ENCODE measurements at places on chromosomes 1 and 21. TPM values are rescaled to one million over a fixed set of nuclear protein-coding genes. Genes with fewer than 3 reads are reported as not detected.

GRCh38 chr1:35569936-35570335, 3.2 kb upstream of the TFAP2E start:
- no peak for DNase-seq

DNA sequence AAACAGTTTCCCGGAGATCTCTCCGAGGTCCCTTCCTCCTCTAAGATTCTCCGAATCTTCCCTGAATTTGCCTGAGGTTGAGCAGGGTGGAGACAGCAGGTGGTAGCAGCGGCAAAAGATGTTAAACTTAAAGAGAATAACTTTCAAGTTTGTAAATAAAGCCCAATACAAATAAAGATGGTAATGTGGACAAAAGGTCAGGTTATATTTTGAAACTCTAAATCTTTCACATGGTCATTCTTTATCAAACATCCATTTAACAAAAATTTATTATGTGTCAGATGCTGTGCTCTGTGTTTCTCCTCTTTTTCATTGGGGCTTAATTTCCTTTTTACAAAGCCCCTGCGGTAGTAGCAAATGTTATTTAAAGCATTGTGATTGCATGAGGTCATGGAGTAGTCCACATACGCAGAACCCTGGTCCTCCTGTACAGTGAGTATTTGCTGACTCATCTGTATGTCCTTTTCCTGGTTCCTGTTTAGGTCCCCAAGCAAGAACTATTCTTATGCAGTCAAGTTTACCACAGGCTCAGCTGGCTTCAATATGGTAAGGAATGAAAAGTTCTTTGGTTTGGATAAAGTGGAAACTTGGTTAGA, 119.2 kb downstream of the ITSN1 start:
- DNase-seq = no peak

DNA sequence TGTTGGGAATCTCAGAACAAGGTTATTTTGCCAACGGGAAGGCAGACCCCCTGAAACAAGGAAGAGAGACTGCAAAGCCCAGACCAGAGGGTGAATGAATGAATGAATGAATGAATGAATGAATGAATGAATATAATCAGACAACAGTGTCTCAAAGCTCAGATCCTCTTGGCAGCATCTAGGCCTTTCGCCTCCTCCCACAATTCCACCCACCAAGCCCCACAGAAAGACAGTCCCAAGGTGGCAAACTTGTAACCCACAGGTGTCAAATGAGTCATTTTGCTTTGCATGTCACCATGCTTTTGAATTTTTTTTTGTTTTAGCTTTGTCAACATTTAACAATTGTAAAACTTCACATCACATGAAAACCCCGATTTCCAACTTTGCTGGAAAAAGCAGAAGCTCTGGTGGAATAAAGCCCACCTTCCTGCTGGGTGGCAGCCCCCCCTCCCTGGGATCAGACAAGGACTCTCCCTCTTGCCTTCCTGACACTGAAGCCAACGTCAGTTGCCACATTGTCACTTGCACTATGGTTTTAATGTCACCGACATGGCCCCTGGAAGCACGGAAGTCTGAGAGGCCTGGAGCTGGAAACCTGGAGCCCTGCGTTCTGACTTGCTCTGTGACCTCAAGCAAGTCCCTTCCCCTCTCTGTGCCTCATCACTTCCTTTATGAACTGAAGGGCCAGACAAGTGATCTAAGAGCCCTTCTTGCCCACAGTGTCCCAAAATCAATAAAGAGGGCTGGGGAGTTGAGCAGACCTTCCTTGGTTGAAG, 134.6 kb upstream of the RUNX3 start:
- DNase-seq = no peak

GRCh38 chr1:55363268-55363667, 148.1 kb upstream of the USP24 start:
- DNase-seq = no peak

GRCh38 chr21:26140164-26140579, 30.4 kb downstream of the APP start:
- no peak for DNase-seq

- no peak for DNase-seq
Observed at GRCh38 chr1:109307274-109308021, 637 bp upstream of the MYBPHL start.

DNA sequence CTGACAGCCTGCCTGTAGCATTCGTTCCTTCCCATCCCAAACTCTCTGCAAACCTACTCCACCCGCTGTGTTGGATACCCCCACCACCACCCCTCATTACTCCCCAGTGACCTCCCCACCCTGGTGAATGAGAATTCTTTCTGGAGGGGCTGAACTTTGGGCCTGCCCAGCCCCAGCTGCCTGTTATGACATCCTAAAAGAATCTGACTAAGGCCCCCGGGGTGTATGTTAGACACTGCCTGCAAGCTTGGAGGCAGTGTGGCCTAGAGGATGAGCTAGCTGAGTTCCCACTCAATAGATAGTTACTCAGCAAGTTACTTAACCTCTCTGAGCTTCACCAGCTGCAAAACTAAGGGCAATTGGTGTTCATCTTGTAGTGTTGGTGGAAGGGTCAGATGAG, 110.2 kb upstream of the FGGY start:
- DNase-seq = no peak

DNA sequence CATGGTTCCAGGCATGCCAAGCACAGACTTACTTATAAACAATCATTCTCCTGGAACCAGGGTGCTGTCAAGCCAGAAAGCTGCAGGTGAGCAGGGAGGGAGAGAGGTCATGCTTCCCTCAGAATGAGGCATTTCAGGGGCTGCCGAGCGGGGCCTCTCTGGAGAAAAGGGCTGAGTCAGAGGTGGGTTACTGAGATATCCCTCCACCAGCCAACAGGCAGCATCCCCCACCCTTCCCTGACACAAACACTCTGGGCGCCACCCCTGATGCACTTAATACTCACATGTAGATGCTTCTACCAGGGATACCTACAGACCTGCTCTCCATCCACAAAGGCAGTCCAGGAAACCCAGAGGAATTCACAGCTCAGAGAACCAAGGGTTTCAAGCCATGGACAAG, 13.1 kb downstream of the STK40 start:
- no peak for DNase-seq

- DNase-seq = no peak
Observed at GRCh38 chr1:7405844-7406500, 365.1 kb upstream of the VAMP3 start.

DNA sequence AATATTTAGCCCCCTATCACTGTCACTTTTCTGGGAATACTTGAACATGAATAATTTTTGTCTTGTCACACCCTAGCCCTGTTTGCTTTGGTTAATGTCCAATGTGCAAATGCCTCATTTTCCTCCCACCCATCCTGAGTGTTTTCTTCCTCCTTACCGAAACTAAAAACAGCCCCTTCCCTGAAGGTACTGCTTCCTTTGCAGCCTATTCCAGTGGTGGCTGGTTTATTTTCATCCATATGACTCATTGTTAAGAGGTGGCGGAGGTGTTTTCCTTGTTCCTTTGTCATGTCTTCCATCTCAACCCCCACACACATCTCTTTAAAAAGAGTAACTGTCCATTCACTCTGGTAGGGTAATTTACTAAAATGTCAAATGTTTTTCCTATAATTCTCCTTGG, 40.4 kb downstream of the CD55 start:
- no peak for DNase-seq

SPATA46 gene
- not detected for total RNA-seq

ADORA3 gene
- total RNA-seq = 29.5 TPM

MYOC gene
- 37.2 TPM for total RNA-seq

AADACL3 gene
- total RNA-seq = not detected

KCNT2 gene
- total RNA-seq = 15.6 TPM

TMEM269 gene
- 0.27 TPM for total RNA-seq

CTSS gene
- 82.6 TPM for total RNA-seq

CD53 gene
- total RNA-seq = 55.6 TPM

Measured in thoracic aorta (tissue), 2 donors.